ENCODE measurements at places on chromosomes 7 and 10. TPM values are rescaled to one million over a fixed set of nuclear protein-coding genes. Genes with fewer than 3 reads are reported as not detected.
A peak's percentile ranks its signal among the peaks of the same experiment; 100 is the strongest.

DNA sequence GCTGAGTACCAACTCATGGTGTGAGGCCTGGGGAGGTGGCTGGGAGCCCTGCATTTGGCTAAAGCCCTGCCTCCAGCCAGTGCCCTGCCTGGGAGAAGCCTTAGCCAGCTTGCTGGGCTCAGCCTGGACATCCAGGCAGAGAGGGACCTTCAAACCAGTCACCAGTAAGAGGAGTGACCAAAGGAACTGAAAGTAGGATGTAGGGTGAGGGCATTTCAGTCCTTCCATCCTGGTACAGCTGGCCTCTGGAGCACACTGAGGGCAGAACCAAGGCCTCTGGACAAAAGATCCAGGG, 124.8 kb downstream of the ADCY1 start:
- no peak for DNase-seq

DNA sequence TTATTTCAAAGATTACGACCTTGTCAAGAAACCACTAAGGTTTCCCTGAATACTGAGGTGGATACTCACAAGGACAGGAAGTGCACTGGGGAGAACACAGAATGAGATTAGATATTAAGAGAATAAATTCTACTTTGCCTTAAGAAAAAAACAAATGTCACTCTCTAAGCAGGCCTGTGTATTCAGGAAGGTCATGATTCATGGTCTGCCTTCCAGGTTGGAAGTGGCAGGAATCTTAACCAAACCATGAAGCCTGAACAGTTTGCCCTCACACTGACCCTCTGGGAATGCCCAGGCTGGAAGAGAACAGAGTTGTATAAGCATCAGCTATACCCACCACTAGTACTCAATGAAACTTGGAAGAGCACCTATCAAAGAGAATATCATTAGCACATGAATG, 227.6 kb downstream of the DGKI start:
- no peak for DNase-seq

GRCh38 chr7:152136686-152137085, 111.2 kb downstream of the GALNT11 start:
- DNase-seq: peak; percentile 24

GRCh38 chr7:150778738-150779301, 21.3 kb downstream of the TMEM176B start:
- DNase-seq: peak; percentile 65

Gene ACTR3C
- polyA plus RNA-seq: 9.7 TPM

Gene ATG9B
- polyA plus RNA-seq: 4.2 TPM

DNA sequence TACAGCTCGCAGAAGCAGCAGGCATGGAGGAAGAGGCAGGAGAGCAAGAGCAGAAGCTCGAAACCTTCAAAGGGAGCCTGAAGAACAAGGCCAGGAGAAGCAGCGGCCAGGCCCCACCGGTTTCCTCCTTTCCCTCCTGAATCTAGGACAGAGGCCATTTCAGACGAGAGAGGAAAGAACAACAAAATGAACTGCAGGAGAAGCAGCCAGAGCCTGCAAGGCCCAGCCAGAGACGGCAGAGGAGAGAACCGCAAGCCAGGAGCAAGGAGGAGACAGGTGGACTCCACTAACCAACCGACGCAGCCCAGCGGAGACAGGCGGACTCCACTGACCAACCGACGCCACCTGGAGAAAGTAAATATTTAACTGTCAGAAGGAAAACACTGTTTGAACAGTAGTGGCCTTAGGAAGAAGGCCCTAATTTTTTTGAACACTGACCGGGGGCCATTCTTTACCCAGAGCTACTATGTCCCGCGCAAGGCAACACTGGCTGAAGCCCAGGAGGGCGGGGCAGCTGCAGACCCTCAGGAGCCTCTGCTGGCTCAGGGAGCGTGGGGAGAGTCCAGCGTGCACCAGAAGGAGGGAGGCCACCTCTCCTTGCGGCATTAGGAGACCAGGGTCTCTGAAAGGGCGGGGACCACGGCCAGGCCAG, 559.2 kb downstream of the PTPRN2 start:
- DNase-seq: no peak

- DNase-seq: no peak
Measured at GRCh38 chr7:28488061-28488791, 75.9 kb downstream of the CREB5 start.

GRCh38 chr7:105655500-105656380, 74.4 kb upstream of the EFCAB10 start:
- DNase-seq: no peak

Gene CRPPA
- polyA plus RNA-seq: 4.4 TPM

GRCh38 chr10:79178614-79179163, 109.9 kb downstream of the ZMIZ1 start:
- DNase-seq: peak; percentile 89

Gene PPP1R3A
- not detected for polyA plus RNA-seq

- DNase-seq: no peak
Measured at GRCh38 chr7:36312064-36312914, 77.4 kb upstream of the ANLN start.

- no peak for DNase-seq
Measured at GRCh38 chr10:72344932-72345331, 9.8 kb downstream of the DNAJB12 start.

DNA sequence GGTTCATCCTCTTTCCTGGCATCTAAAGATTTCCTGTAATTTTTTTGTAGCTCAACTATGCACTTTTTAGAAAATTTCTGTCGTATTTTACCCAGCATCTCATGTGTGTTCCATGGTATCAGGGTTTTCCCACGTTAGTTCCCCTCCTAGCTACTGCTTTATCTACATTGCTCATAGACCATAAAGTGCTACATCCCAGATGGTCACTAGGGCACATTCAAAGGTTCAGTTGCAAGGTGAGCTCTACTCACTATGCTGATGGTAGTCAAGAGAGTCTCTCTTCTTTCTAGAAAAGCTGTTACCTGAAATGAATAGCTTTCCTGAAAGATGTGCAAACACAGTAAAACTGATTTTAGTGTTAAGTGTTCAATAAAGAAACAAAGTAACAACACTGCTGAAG, 33.5 kb downstream of the RELN start:
- no peak for DNase-seq

Gene SFMBT2
- polyA plus RNA-seq: 7.9 TPM

DNA sequence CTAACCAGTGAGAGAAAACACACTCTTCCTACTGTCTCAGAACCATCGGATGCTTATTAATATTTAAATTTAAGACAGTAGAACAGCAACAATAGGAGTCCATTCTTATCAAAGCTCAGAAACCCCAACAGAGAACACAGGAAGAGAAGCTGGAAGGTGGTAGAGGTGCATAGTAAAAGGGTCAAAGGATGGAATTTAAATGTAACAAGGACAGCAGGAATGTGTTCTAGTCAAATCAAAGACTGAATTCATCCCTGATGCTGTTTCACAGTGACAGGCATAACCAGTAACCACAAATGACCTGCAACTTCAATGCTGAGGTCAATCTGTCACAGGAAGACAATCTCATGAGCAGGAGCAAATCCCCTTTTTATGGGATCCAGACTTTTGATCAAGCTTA, 1259.7 kb downstream of the XPNPEP1 start:
- DNase-seq: no peak

Gene CYP3A5
- 2.5 TPM for polyA plus RNA-seq

Gene MRC1
- polyA plus RNA-seq: 10.3 TPM

Gene EPHB4
- 81.4 TPM for polyA plus RNA-seq

GRCh38 chr10:4820804-4821401, 5.1 kb upstream of the AKR1E2 start:
- no peak for DNase-seq

- DNase-seq: no peak
Measured at GRCh38 chr7:134619627-134620331, 26.9 kb upstream of the BPGM start.

Gene PRKAR2B
- polyA plus RNA-seq: 37.5 TPM

- DNase-seq: no peak
Measured at GRCh38 chr7:35253710-35254495, at the start of gene TBX20. Gene TBX20, minus strand, starts transcription at chr7:35254100. Its CDS starts 480 bp downstream, at chr7:35253620.

DNA sequence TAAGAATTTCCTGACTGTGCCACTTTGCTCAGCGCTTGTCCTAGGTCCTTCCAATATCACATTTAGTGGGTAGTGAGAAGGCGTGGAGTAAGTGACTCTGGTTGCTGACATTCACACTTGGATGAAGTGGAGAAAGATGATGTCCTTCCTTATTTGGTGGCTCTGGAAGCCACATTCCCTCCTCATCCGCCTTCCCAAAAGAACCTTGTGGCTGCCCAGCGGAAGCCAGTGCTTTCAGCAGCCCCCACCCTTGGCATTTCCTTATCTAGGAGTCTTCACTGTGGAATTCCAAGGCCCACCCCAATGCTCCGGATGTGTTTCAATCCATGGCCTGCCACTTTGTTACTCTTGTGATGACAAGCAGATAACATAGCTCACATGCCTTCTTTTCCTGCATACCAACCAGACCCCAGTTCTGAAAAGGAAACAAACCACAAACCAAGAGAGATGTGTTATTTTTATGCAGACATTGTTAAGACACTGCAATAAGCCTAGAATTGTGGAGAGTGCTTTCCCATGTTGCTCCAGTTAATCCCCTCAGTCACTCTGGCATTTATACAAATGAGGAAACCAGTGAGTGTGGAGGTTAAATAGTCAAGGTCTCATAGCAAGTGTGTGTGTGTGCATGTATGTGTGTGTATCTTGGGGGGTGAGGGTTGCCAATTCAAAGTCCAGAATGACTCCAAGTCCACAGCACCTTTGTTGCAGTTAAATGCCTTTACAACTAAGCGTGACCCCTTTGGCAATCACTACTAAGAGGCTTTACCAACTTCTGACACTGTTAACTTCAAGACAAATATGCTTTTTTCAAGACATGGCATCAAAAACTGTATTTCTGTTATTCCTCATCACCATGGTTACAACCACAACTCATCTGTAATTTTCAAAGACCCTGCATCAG, 10.3 kb upstream of the ANKRD1 start:
- DNase-seq: no peak

Gene EIF5AL1
- polyA plus RNA-seq: 0.12 TPM

Gene KIAA1217
- 93.4 TPM for polyA plus RNA-seq

GRCh38 chr7:135508883-135509588, 866 bp downstream of the CNOT4 start:
- no peak for DNase-seq

Gene OGDHL
- 60.0 TPM for polyA plus RNA-seq

Gene LRRC61
- 24.6 TPM for polyA plus RNA-seq

- DNase-seq: no peak
Measured at GRCh38 chr7:66167773-66168387, 37.3 kb upstream of the TPST1 start.

DNA sequence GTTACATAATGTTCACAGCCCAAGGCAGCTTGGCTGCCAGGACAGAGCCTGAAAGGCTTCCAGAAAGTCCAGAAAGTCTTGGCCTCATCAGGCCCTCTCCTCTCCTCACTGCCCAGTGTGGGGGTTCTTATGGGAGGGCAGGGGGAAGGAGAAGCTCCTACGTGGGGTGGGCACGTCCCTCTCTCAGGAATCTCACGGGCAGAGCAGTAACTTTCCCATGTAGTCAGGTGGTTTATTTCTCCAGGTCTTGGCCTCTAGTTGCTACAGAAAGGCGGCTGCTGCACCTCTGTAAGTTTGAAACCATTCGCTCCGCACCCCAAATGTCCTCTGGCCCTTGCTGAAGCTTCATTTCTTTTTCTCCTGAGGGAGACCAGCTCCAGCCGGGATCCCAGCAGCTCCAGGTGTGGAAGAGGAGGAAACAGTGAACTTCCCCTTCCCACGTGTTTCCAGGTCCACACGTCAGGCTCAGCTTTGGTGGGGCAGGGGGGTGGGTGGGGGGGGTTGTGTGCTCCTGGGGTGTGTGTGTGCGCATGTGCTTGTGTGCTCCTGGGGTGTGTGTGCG, 320.3 kb downstream of the WDR37 start:
- no peak for DNase-seq

Gene OR6V1
- not detected for polyA plus RNA-seq

DNA sequence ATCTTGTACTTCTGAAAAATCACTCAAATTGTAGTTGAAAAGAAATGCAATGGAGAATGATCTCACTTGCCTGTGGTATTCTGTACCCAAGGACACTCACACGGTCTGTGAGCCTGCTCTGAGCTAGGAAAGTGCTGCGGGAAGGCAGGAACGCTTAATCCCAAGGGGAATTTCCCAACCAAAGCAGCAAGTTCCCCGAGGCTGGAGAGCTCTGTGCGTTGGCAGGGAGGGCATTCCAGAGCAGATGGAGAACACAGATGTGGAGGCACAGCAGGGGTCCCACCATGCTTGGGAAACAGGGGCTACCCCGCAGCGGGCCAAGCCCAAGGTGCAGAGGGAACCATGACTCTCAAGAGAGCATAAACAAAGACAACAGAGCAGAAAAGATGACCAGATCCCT, 13.6 kb downstream of the SVIL start:
- no peak for DNase-seq

- no peak for DNase-seq
Measured at GRCh38 chr10:47347303-47347675, 874 bp upstream of the RBP3 start.

DNA sequence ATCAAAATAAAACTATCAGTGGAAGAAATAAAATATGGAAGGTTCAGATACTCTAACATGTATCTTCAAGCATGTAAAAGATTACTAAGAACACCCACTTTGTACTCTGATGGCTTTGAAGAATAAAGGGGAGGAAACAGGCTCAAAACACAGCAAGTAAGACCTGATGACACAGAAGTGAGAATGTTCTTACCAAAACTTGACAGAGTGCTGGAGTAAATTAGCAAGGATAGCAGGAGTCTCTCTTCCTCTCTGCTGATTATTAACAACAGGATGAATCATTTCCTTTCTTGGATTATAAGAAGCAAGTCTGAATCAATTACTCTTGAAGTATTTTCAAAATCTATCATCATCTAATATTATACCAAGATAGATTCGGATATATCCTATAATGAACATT, 47.5 kb downstream of the GLI3 start:
- DNase-seq: no peak

- no peak for DNase-seq
Measured at GRCh38 chr7:2478399-2478785, 2.2 kb upstream of the GRIFIN start.

- DNase-seq: no peak
Measured at GRCh38 chr7:44117801-44118429, 5.4 kb downstream of the POLD2 start.

DNA sequence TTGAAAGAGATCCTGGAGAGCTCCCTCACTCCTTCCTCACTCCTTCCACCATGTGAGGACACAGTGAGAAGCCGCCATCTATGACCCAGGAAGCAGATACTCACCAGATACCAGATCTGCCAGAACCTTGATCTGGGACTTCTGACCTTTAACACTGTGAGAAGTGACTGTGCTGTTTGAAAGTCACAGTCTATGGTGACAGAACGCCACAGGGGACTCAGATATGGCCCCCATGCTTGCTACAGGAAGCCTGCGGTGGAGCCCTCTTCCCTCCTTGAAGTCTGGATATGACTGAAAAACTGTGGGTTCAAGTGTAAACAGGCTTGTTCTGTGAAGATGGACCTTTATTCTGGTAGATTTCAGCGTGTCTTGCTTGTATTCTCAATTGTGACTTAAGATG, 297.8 kb downstream of the KLF6 start:
- DNase-seq: no peak

Gene FBXO24
- 2.5 TPM for polyA plus RNA-seq

DNA sequence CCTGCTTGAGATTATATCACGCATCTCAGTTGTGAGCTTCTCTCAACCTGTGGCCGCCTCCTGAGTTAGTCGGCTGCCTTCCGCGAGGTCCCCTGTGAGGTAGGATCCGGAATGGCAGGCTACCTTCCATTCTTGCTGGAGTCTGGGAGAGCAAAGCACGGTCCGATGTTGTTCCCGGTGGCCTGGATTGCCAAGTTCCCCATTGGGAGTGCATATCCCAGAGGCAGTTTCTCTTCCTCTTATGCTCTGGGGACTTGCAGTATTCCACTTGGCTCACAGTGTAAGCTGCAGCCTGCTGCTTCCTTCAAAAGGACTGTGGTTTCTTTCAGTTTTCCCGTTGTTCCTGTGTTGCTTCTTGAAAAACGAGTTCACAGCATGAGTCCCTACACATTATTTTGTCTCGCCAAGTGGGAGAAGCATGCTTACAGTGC, 225.4 kb upstream of the ZWINT start:
- no peak for DNase-seq

GRCh38 chr10:23818484-23818883, 379.6 kb downstream of the OTUD1 start:
- DNase-seq: no peak

Measured in renal cortex interstitium (tissue), 15 donors.